ENCODE measurements at places on chromosomes 12 and 14.

DNA sequence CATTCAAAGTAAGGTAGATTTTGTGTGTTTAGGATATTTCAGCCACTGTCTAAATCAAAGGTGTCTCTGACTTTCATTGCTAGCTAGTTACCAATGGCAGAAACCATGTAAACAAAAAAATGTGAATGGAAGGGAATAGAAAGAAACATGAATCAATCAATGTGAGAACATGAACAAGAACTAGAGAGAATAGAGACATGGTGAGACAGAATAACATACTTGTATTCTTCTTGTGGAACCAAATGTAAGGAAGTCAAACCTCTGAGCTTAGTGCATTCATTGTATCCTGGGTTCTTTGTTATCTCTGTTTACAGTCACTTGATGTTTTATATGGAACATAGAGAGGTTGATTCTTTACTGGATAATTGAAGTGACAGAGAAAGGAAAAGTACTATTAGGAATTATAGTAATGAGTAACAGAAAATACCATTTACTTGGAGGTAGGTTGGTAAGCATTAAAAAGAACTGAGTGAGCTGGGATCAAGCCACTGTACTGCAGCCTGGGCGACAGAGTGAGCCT is 2.6 kb upstream of the WNK1 start:
- DNase-seq, result no peak

- DNase-seq, result no peak
These were observed 46.3 kb downstream of the NTS start for GRCh38 chr12:85920324-85920947.

- DNase-seq, result no peak
These were observed 71.1 kb downstream of the FUT8 start for GRCh38 chr14:65483647-65484046.

DNA sequence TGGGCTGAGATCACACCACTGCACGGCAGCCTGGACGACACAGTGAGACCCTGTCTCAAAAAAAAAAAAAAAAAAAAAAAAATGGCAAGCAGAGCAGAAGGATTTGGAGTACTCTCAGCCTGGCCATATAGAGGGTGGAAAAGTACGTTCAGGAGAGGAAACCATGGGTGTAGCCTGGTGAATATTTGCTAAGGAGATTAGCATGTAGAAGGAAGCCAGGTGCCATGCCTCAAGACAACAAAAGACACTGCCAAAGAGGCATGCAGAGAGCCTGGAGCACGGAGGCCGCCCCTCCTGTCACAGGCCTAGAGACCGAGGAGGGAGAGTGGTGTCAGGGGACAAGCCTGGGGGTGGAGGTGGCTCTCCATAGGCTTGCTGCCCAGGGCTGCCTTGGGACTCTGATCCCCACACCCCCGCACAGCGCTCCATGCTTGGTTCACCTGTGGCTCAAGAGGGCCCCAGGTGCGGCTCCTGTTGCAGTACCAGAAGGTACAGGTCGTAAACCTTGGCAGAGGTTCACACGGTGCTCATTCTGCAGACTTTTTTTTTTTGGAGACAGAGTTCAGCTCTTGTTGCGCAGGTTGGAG is 27.9 kb upstream of the DEGS2 start:
- DNase-seq, result no peak

DNA sequence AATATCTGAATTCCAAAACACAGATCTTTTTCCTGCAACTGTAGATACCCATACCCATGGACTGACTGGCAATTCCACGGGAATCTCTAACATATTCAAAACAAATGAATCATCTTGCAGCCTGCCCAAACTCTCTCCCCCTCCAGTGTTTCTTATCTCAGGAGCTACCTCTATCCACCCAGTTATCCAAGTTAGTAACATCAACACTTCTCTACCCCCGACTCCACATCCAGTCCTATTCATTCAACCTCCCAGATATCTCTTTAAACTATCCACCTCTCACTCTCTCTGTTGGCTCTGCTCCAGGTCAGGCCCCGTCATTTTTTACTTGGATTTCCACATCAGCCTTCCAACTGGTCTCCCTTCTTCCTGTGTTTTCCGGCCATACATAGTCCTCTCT is 6.7 kb upstream of the KCNH5 start:
- DNase-seq, result no peak

DNA sequence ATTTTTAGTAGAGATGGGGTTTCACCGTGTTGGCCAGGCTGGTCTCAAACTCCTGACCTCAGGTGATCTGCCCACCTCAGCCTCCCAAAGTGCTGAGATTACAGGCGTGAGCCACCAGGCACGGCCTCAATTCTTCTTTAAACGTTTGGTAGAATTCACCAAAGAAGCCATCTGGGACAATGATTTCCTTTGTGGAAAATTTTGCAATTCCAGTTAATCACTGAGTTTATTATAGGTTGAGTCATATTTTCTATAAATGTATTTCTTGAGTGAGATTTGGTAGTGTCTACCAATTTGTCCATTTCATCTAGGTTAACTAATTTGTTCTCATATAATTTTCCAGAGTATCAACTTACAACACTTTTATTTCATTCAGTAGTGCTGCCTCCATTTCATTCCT is 683.9 kb upstream of the TMEM132C start:
- no peak for DNase-seq

DNA sequence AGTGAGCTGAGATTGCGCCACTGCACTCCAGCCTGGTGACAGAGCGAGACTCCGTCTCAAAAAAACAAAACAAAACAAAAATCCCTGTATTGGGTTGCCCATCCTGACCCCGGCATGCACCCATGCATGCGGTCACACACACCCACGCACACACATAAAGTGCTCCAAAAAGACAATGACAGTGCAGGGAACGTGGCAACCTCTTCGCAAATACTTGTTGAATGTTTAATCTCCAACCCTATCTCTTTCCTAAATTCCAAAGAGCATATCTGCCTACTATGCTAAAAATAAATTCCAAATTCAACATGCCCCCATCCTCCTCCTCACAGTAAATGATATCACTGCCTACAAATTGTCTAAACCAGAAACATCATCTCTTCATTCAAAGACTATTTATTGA is 13.5 kb downstream of the SLC7A7 start:
- no peak for DNase-seq

- no peak for DNase-seq
These were observed 22.4 kb upstream of the PPP1CC start for GRCh38 chr12:110765111-110765510.

GRCh38 chr12:63382930-63383329 is 231.9 kb upstream of the AVPR1A start:
- no peak for DNase-seq

GRCh38 chr12:57276935-57277563 is 26.1 kb upstream of the STAC3 start:
- no peak for DNase-seq

DNA sequence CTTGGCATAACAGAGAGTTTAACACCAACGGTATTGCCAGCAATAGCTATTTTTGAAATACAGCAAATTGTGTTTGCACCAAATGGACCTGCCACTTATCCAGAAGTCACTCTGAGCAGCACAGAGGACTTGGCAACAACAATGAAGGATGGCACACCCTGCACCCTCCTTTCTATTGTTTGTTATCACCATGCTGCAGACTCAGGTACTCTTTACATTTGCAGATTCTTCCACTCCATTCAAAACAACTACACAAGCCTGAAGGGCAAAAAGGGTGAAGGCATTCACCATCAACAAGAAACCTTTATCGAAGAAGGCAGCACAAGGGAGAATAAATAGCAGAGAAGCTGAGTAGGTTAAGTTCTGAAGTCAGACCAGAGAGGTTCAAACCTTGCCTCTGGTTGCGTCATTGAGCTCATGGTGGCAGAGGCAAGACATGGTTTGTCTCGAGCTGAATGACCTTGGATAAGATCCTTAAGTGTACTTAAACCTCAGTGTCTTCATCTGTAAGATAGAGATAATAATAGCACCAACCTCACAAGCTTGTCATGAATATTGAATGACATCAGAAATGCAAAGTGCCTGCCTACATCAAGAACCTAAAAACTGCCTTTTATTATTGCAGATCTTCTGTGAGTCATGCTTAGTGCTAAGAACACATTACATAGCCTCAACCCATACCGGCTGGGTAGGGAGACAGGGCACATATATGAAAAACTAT is 1.4 kb upstream of the ACSM4 start:
- DNase-seq, result no peak

GRCh38 chr12:27243804-27244688 is at the start of gene STK38L:
Gene STK38L, plus strand, starts transcription at chr12:27244286. Its CDS starts 53,435 bp downstream, at chr12:27297721.
- DNase-seq, result peak; percentile 94

- DNase-seq, result no peak
These were observed 38.6 kb downstream of the DLK1 start for GRCh38 chr14:100765296-100765695.

- DNase-seq, result no peak
These were observed 109.1 kb upstream of the FSCB start for GRCh38 chr14:44616204-44616603.

Measured in CD4-positive, alpha-beta T cell (primary cell).